Activated naive CD4-positive, alpha-beta T cell (primary cell): ENCODE measurements at places on chromosomes 3 and 15.

- DNase-seq = no peak
These were observed 151.4 kb downstream of the THRB start for GRCh38 chr3:24343084-24343783.

DNA sequence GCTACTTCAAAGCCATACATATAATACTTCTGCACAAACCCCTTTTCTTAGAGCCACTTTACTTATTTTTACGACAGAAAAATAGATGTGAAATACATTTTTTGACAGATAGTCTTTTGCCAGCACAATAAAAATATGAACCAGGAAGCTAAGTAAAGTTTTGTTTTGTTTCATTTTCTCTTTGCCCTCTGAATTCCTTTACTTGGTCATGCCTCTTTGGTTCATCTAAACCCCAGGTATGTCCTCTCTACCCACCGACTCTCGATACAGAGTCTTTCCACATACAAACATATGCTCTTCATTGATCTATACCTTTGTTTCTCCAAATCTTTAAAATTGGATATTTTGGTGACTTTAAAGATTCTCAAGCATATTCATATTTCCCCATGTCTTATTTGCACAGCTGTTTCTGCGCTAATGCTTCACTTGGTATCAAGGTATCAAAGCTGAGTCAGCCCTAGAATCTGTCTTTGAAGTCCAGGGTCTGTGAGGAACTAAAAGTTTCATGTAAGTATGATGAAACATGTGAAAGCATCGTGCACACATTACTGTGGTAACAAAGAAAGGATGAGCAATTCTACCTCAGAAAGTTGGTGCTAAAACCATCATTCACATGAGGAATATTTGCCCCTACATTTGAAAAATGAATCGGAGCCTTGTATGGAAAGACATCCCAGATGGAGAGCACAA, 845.4 kb downstream of the NAALADL2 start:
- DNase-seq = no peak

GRCh38 chr3:13877911-13878280, 2.0 kb downstream of the WNT7A start:
- no peak for DNase-seq

DNA sequence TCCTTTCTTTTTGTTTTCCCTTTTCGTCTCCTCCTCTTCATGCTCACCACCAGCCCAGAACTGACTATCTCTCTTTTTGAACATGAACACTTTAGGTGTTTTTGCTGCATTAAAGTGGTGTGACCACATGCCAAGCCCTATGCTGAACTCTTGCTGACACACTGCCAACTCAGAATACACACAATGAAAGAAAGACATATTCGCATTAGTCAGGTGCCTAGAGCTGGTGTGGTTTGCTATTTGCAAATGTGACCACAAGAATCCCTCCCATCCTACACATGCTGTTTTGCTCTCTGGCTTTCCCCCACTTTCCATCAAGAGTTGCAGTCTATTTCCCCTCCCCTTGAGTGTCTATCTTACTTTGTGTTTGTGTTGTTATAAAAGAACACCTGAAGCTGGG, 967.8 kb upstream of the CFAP20DC start:
- DNase-seq = no peak

DNA sequence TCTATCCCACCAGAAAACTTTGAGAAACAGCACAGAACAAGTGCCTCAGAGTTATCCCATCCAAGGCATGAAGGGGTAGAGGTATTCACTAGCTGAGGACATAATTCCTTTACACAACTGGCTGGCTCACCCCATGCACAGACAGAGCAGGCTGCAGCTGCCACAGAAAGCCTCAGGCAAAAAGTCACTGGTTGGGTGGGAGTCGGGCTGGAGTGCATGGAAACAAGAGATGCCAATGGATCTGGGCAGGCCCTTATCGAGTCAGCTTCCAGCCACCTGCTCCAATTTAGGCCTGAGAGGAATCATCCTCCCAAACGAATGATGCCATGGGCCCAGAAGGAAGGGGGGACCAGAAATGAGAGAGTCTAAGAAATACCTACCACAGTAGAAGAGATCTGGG, 83.0 kb downstream of the RSL24D1 start:
- DNase-seq = no peak

DNA sequence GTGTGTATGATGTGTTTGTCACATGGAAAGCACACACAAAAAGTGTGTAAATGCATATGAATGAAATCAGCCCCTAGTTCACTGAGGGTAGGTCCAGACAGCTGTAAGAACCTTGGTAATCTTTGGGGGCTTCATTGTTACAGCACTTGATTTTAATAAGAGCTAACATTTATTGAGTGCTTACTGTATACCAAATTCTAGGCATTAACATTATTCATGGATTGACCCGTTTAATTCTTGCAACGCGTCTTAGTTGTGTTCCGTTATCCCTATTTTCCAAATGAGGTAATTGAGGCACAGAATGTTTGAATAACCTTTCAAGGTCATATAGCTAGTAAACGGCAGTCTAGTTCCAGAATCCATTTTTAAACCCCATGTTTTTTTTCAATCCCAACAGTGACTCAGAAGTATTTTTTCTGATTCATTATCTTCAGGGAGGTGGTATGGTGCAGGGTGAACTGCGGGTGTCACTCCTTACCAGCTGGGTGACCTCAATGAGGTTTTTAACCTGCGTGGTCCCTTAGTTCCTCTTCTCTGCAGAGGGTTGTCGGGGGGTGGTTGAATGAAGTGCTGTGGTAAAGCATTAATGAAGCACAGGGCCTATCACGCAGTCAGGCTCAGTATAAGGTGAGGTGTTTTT, 14.2 kb downstream of the RAB8B start:
- no peak for DNase-seq

DNA sequence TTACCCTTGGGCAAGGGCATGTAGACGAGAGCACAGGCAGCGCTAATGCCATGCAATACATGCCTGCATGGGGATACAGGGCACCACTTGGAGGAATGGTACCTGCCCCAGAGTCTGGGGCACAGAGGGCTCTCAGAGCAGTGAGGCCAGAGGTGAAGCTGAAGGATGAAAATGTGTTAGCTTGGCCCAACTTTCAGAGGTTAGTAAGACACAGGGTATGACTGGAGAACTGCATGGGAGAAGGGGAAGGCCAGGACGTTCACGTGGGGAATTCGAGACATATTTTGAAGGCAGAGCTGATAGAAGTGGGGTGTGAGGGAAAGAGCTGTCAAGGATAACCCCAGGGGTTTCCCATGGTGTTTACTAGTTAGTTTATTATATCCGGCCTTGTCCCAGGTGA, 19.6 kb downstream of the CSRNP1 start:
- no peak for DNase-seq

- DNase-seq = no peak
These were observed 27.2 kb upstream of the ATP1B3 start for GRCh38 chr3:141849056-141849815.

GRCh38 chr3:52122491-52122890, 31.7 kb downstream of the POC1A start:
- DNase-seq = no peak

DNA sequence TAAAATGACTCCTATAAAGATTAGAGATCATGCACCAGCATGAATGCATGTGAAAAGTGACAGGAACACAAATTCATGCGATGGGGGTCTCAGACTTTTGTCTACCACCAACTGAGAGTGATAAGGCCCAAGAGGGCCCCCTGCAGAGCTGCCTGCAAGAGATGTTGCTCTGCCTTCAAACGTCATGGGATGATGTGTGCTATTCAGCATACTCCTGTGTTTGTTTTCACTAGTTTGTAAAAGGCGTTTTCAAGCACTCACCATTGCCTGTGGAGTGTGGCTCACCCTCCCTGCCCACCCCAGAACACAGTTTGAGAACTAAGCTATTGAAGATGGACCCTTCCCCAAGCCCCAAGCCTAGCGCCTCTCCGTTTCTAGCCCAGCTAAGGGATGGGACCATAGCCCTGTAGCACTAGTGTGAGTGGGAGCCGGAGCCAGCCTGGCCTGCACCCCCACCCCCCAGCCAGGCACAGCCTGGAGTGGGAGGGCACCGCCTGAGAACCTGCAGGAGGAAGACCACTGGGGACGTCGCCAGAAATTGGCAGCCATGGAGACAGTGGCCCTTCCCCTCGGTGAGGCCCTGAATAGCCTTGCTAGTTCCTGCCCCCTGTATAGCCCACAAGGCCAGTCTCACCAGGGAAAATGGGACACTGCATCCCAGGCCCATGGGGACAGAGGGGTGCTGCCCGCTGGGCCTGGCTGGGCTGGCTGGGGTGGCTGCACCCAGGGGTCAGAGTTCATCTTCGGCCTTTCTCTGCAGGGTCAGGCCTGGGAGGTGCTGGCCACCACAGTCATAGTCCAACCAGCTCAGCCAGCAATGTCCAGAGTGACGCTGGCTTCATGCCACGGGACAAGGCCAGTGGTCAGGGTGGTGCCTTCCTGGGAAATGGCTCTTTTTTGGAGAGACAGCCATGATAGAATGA, 22.6 kb upstream of the KLF13 start:
- DNase-seq = no peak

DNA sequence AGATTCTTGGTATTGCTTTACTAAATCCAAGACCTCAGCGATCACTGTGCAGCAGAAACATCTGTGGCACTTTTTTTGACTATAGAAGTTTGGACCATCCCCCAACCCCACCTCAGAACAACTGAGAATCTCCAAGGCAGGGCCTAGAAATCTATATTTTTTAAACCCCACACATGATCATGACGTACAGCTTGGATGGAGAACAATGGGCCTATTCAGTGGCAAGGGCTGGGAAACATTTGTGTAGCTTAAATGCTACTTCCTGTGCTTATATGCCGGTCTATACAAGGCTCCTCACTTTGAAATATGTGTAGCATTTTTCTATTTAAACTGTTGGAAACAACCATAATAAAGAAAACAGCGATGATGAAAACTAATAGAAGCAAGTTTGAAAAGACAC, 55.1 kb upstream of the SPRED1 start:
- DNase-seq = no peak

- peak; percentile 16 for DNase-seq
These were observed 129.3 kb upstream of the IGF1R start for GRCh38 chr15:98518823-98519561.

GRCh38 chr3:85881833-85882393, 923.1 kb downstream of the CADM2 start:
- no peak for DNase-seq

- no peak for DNase-seq
These were observed 348.8 kb upstream of the DCBLD2 start for GRCh38 chr3:99250272-99250671.

GRCh38 chr3:59432665-59433064, 382.8 kb upstream of the CFAP20DC start:
- DNase-seq = no peak

DNA sequence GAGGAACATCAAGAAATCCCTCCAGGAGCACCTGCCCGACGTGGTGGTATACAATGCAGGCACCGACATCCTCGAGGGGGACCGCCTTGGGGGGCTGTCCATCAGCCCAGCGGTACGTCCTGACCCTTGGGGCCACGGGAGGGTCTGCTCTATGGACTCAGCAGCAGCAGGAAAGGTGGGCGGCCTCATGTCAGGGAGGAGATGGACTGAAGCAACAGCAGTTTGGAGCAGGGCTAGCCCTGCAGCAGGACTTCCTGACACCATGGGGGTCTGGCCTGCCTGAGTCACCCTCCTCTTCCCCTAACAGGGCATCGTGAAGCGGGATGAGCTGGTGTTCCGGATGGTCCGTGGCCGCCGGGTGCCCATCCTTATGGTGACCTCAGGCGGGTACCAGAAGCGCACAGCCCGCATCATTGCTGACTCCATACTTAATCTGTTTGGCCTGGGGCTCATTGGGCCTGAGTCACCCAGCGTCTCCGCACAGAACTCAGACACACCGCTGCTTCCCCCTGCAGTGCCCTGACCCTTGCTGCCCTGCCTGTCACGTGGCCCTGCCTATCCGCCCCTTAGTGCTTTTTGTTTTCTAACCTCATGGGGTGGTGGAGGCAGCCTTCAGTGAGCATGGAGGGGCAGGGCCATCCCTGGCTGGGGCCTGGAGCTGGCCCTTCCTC, 24.2 kb downstream of the HDAC11 start:
- no peak for DNase-seq

DNA sequence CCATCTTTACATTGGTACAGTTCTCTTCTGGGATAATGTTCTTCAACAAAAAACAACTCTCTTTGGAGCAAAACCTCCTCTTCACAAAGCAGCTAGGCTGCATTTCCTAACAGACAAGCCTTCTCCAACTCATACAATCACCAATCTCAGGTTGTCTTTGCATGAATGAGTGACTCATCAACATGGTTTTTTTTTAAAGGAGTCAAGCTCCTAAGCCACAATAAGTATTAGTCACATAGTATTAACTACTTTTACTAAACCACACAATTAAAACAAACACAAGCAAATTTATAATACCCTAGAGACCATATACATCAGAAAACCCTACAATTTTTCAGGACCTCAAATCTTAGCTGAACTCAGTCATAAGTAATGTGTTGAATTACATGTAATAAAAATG, 137.4 kb downstream of the TBC1D5 start:
- DNase-seq = no peak

DNA sequence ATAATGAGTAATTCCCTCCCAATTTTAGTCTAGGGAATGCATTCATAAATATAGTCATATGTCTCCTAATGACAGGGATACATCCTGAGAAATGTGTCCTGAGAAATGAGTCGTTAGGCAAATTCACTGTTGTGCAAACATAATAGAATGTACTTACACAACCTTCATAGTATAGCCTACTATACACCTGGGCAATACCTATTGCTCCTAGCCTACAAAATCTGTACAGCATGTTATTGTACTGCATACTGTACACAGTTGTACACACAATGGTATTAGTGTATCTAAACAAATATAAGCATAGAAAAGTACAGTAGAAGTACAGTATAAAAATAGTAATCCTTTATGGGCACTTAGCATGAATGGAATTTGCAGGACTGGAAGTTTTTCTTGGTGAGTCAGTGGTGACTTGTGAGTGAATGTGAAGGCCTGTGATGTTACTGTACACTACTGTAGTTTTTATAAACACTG, 6.6 kb downstream of the DTWD1 start:
- DNase-seq = no peak

- DNase-seq = no peak
These were observed 34.2 kb downstream of the MYZAP start for GRCh38 chr15:57625703-57626448.

DNA sequence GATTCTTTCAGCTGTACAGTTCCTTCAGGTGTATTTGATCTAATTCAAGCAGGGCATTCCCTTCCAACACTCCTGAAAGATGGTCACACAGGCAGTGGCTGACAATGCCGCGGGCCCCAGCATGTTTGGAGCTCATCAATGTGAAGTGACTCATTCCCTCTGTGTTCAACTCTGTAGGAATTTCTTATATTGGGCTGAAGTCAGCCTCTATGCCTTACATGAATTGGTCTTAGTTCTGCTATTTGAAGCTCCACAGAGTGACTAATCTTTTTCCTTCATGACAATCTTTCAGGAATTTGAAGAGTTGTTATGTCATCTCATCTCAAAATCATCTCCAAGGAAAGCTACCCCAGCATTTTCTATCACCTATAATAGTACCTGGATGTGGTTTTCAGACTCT, 142.5 kb upstream of the C2CD4B start:
- no peak for DNase-seq

- no peak for DNase-seq
These were observed 304.8 kb upstream of the STAC start for GRCh38 chr3:36075491-36075890.
